ENCODE measurements at places on chromosomes 12 and 14.

DNA sequence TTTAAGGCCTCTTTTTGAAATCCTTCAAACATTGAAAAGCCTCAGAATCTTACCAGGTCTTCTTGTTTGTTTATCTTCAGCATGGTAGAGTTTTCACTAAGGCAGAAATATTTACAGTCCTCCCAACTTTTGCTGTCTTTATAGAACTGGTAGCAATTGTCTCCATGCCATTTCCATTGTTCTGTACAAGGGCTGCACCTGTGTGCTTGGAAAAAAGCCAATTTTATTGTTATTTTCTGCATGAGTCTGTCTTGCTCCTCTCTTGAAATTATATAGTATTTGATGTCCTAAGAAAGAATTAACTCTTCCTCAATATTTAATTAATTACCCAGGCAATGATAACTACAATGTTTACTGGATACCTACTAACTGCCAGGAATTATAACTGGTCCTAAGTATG lies 23.3 kb downstream of the CLEC1A start:
- DNase-seq, result no peak

DNA sequence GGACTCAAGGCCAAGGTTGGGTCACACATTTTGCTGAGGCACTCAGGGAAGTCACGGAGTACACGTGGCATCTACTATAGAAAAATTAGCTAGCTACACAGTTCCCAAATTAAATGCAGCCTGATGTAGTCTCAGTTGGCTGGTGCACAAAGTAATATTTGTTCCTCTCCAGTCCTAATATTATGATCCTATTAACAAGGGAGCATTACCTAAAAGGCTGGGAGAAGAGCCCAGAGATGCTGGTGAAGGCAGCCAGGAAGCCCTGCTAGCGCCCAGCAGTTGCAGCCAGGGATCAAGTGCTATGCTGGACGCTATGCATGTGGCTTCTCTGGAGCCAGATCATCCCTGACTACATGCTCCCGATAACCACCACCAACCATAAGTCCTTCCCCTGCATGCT lies 88.0 kb upstream of the GSC start:
- DNase-seq, result no peak

DNA sequence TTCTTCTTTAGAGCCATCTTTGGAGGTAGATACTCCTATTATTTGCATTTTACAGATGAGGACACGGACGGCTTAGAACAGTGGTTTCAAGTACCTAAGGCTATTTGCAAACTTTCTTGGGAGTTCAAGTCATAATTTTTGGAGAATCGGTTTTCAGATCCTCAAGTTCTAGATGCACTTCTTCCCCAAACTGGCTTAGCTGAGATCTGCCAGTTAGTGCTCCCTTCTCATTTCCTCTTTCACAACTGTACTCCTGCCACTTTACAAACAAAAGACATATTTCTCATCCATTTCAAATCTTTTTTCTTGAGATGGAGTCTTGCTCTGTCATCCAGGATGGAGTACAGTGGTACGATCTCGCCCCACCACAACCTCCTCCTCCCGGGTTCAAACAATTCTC lies 77.3 kb downstream of the HELB start:
- DNase-seq, result no peak

GRCh38 chr12:7645395-7646177 lies 20.1 kb downstream of the APOBEC1 start:
- DNase-seq, result no peak

DNA sequence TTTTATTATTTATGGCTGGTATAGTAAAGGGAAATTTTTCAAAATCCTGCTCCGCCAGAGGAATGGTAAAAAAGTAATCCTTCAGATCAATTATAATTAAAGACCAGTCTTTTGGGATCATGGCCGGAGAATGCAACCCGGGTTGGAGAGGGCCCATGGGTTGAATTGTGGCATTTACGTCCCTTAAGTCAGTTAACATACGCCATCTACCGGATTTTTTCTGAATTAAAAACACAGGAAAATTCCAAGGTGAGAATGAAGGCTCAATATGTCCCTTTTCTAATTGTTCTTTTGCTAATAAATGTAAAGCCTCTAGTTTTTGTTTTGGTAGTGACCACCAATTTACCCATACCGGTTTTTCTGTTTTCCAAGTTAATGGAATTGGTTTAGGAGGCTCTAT lies 602.8 kb downstream of the ALG10 start:
- peak; percentile 76 for DNase-seq

- no peak for DNase-seq
Measured at GRCh38 chr12:91055976-91056375, 1.8 kb downstream of the KERA start.

GRCh38 chr14:33332497-33332896 lies 393.8 kb downstream of the NPAS3 start:
- DNase-seq, result no peak

GRCh38 chr14:64801800-64802199 lies 77.9 kb downstream of the SPTB start:
- no peak for DNase-seq

GRCh38 chr12:2691345-2692071 lies 103.3 kb upstream of the FKBP4 start:
- DNase-seq, result peak; percentile 57

GRCh38 chr12:129540249-129540648 lies 363.6 kb downstream of the TMEM132D start:
- DNase-seq, result no peak

Measured in NT2/D1 (cell line).